ENCODE measurements at places on chromosomes 2 and 18.
A peak's percentile ranks its signal among the peaks of the same experiment; 100 is the strongest.

GRCh38 chr2:174120346-174120745 is 128.0 kb downstream of the OLA1 start:
- DNase-seq: peak; percentile 68

DNA sequence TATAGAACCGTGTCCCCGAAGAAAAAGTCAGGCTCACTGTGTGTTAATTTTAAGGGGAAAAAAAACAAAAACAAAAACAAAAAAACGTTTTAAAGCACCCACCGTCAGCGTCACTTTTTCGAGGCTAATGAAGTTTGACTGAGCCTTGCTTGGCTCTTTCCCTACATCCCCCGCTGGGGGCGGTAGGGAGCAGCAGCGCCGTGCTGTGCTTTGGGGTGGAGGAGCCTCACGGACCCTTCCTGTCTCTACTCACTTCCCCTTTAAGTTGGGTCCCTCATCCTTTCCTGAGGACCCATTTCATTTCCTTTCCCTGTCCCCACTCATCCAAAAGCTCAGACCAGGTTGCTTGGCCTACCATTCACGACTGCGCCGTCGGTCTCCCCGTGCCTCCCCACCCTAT is 82.8 kb upstream of the RPL31 start:
- DNase-seq: no peak

DNA sequence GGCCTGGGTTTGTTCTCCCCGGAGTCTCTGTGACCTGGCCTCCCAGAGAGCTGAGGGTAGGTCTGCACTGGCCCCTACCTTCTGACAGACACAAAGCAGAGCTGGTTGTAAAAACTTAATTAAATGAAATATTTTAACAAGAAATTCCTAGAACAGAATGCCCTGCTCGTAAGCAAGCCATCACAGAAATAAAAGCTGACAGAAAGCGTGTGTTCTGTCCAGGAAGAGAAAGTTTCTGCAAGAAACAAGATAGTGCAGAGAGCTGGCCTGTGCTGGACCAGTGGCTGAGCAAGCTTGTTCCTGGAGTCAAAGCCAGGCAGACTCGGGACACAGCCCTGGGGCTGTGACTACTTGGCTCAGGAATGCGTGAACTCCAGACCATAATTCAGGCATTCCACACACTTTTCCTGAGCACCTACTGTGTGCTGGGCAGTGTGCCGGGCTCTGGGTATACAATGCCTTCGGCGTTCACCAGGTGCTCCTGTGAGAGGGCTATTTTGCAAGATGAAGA is 51.6 kb downstream of the APOB start:
- DNase-seq: no peak

- DNase-seq: no peak
Observed at GRCh38 chr2:173605994-173606393, 251.3 kb downstream of the CDCA7 start.

GRCh38 chr18:22637787-22638186 is 220.1 kb upstream of the CTAGE1 start:
- DNase-seq: no peak
